ENCODE measurements at places on chromosomes 1 and 21.
A peak's percentile ranks its signal among the peaks of the same experiment; 100 is the strongest.

DNA sequence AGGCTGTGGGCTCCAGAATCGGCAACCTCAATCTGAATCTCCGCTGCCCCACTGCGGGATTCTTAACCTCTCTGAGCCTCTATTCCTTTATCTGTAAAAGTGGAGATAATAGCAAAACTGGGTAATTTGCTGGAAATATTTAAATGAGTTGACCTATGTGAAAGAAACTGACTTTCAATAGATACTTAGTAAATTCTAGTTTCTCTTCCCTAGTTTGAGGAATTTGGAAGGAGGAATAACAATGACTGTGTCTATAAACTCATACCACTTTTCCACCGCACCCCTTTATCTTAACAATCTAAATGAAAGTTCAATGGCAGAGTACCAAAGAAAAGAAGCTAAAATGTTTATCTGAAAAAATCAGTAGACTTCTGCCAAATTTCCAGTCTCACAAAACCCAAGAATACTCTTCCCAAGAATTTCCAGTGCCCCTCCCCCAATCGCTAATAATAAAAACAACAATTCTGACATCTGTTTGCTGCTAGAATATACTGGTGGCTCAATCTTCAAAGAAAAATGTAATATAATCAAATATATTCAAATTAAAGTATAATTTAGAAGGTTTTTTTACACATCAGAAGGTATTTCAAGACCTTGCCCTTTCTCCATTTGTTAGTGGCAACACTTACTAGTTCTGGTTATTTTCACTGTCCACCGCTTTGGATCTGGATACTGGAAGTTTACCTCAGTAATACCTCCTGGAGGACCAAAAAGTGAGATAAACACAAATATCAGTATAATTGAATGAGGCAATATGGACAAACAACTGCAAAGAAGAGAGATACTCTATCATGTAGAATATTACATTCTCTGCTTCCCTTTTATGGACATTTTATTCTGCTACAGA lies 171.2 kb downstream of the LTN1 start:
- DNase-seq = no peak

DNA sequence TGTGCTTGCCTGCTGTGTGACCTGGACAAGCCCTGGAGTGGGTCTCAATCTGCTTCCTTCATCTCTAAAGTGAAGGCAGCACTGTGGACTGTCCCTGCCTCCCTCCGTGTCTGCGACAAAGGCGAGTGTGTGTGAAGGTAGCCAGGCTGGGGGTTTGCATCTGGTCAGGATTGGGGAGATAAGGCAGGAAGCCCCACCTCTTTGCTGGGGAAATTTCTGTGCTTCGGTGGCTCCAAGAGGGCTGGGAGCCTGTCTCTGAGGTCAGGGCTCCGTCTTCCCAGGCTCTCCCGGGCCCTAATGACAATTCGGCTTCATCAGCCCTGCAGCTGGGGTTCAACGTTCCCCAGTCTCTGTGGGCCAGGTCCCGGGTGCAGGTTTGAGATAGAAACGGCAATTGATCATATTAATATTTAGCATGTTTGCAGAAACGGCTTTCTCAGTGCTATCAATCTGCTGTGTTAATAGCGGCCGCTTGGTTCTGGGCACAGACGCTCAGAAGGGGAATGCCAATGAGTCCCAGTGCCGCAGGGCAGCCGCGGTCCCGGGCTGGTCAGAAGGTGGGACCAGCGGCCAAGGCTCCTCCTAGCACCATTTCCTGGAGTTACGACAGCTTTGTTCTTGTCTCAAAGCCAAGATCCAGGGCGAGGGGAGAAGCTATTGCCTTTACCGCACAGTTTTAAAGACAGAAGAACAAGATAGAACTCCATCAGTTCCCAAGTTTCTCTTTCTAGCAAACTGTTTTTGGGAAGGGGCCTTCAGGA lies 105.7 kb downstream of the PRDM16 start:
- DNase-seq = no peak

GRCh38 chr1:37948841-37949240 lies 2.0 kb upstream of the INPP5B start:
- no peak for DNase-seq

DNA sequence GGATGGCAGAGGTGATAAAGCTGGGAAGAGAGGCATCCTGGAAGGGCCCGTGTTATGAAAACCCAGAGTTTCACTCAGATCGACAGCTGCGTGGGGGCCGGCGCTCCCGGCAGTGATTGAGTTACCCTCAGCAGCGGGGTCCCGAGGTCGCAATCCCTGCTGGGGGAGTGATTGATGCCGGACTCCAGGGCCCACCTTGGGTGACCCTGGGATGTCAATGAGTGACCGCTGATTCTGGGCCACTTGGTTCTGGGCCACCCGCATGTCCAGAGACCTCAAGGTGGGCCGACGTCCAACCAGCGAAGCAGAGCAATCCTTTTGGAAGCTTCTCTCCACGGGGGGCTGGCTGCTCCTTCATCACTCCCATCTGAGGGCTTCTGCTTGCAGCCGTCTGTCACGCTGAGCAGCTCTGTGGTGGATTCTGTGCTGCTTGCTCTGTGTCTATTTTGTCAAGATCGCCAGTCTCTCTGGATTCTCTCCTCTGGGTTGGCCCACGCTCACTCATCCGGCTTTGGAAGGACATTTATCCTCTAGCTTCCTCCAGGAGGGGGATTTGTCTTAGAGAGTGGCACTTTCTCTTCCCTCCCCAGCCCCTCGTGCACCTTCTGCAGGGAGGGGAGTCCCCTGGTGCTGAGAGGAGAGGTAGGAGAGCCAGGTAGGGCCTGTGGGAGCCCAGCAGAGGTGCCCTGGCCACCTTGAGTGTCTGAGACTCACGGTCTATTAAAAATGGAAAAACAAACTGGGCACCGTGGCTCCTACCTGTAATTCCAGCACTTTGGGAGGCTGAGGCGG lies 110.9 kb upstream of the C1orf174 start:
- no peak for DNase-seq

DNA sequence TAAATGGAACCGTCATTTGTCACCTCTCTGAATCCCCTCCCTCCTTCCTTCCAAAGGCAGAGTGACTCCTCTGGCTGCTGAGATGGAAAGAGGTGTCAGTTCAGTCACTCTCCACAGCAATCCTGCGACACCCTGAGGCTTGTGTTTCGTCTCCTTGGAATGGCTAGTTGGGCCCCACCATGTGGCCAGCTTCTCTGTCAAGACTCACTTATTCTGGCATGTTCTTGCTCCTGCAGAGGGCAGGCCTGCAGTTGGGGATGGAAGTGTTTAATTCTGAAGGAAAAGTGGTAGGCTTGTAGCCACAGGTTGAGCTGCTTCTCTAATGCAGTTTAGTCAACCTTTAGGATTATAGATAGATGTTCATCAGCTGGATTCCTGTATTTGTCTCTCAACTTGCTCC lies 149.6 kb downstream of the LMO4 start:
- no peak for DNase-seq

- no peak for DNase-seq
Measured at GRCh38 chr1:236471653-236472052, 52.1 kb upstream of the LGALS8 start.

- DNase-seq = no peak
Measured at GRCh38 chr1:155202198-155202597, 5.5 kb downstream of the THBS3 start.

GRCh38 chr1:15957221-15958095 lies 18.4 kb downstream of the ZBTB17 start:
- no peak for DNase-seq

- peak; percentile 4 for DNase-seq
Measured at GRCh38 chr1:176517484-176517883, 54.5 kb downstream of the PAPPA2 start.

- no peak for DNase-seq
Measured at GRCh38 chr1:42788021-42788420, 3.2 kb downstream of the TMEM269 start.

DNA sequence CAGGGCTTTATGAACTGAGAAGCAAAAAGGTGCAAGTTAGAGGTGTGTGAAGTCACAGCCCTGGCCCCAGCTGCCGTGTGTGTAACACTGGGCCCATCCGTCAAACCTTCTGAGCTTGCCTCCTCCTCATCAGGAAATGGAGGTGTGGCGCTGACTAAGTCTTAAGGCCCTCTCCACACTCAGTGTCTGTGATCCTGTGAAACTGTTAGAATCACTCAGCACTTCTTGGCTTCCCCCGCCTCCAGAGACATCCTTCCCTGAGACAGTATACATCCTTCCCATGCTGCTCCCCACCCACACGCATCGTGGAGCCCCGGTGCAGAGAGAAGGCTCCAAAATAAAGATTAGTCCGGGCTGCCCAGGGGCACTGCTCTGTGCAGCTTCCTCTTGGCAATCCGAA lies 33.3 kb downstream of the LRP8 start:
- no peak for DNase-seq

DNA sequence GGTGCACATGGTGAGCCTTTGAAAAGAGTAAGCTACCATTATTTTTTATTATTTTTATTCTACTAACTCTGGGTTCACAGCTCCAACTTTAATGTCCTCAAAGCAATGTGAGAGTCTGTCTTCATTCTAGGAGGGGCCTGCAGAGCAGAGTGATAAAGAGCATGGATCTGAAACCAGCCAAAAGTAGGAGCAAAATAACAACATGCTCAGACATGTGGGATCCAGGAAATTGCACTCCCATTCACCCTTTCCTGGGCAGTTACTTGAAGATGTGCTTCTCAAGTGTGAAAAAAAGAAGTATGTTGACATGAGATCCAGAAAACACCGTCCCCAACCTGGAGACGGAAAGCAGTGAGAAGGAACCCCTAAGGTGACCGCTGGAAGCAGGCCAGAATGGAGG lies 8.7 kb upstream of the LIN28A start:
- no peak for DNase-seq

DNA sequence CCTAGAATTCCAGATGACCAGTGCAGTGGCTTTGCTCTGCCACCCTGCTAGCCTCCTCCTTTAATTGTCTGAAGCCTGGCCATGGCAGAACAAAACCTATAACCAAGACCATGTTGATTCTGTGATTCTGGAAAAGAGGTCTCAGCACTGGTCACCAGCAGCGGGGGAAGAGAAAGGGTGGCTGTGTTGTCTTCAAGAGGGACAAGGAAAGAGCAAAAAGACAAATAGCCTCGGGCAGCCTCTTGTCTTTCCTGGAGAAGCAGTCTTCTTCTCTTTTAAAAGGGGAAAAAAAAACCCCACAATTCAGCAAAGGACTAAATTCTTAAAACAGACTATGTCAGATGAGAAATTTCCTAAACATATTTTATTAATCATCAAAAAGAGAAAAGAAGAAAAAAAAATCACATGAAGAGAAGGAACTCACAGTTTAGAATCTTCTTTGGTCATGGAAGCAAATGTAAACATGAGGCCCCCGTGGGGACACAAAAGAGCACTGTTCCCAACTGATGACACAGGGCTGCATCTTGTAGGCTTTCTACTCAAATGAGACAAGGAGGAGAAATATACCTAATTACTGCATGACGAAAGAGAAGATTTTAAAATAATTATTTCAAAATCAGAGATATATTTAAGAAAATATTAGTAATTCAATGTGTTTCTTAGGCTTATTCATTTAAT lies 36.3 kb upstream of the RAP1GAP start:
- no peak for DNase-seq
